ENCODE measurements at places on chromosomes 4 and X.

DNA sequence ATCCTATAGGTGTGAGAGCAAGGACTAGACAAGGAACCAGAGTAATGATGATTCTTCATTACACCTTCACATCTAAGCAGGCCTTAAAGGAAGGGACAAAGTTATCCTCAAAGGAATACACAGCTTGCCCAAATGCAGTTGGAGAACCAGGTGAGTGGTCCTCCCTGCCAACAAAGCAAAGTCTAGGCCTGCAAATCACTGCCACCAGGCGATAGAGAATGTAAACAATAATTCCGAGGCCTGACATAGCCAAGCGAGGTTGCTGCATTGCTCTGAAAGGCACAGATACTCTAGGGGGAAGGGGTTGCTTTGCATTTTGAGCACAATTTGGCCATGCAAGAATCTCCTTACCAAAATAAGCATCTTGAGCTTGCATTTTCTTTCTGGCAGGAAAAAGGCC is 178.2 kb upstream of the FAT1 start:
- H3K4me1 ChIP-seq, result no peaks in the 10 kb centered on the region
- no peak overlapping the region for H3K27ac ChIP-seq
- no peaks in the 10 kb centered on the region for H3K27me3 ChIP-seq
- DNase-seq, result no peak
- H3K4me3 ChIP-seq, result no peak overlapping the region

- H3K27ac ChIP-seq, result no peak overlapping the region
- no peaks in the 10 kb centered on the region for H3K27me3 ChIP-seq
- peaks cover 19% of the 10 kb centered on the region for H3K36me3 ChIP-seq
- H3K4me1 ChIP-seq, result no peaks in the 10 kb centered on the region
- DNase-seq, result peak; percentile 74
These were observed 32.1 kb upstream of the MTNR1A start for GRCh38 chr4:186587416-186588018.

DNA sequence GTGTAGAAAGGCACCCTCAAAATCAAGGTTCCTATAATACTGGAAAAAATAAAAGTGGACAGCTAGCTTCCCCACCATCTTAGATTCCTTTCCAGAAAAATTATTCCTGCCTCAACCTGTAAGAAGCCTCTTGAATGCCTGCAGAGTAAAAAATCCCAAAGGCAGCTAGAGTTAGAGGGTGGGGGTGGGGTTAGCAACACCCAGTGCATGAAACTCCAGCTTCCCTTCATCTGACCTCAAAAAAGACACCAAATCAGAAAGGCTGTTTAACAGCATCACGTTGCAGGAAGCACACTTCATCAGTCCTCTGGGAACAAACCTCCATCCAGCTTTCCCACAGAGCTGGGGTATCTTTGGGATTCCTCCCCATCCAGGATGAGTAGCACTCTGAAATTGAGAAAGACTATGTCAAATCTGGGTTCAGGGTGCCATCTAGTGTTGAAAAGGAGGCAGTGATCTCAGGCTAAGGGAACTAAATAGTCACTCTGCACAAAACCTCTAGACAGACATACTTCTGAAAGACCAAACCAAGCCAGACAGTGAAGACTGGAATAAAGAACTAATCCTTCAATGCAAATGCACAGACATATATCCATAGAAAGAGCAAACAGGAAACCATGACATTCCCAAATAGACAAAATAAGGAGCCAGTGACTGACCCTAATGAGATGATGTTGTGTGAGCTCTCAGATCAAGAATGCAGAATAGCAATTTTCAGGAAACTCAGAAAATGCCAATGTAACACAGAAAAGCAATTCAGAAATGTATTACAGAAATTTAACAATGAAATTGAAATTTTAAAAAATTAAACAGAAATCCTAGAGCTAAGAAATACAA is 97.9 kb downstream of the ARHGEF9 start:
- H3K36me3 ChIP-seq, result no peaks in the 10 kb centered on the region
- H3K4me3 ChIP-seq, result no peak overlapping the region
- no peaks in the 10 kb centered on the region for H3K4me1 ChIP-seq
- DNase-seq, result no peak
- H3K27me3 ChIP-seq, result no peaks in the 10 kb centered on the region

GRCh38 chrX:24877854-24878650 is 137.7 kb downstream of the ARX start:
- H3K36me3 ChIP-seq, result no peaks in the 10 kb centered on the region
- no peak overlapping the region for H3K27ac ChIP-seq
- no peaks in the 10 kb centered on the region for H3K27me3 ChIP-seq
- H3K4me1 ChIP-seq, result no peaks in the 10 kb centered on the region
- no peak overlapping the region for H3K4me3 ChIP-seq
